ENCODE measurements at places on chromosomes 5 and 9.

DNA sequence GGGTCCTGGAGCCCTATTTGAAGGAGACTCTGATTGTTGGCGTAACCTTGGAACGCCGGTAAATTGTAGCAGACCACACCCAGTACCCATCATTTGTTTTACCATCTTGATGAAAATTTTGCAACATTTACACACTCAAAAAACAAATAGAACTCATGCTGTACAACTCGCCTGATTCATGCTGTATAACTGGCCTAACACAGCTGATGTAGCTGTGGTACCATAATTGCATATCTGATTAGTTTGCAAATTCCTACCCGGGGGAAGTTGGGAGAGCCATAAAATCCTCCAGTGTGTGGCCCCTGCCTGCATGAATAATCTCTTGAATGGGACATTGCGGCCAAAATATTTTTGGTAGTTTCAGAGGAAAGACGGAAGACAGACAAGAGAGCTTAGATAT lies 9.7 kb downstream of the NIPAL4 start:
- DNase-seq = no peak

- DNase-seq = no peak
Measured at GRCh38 chr5:142182840-142183239, 74.3 kb downstream of the NDFIP1 start.

- no peak for DNase-seq
Measured at GRCh38 chr5:17282283-17283120, 65.1 kb downstream of the BASP1 start.

GRCh38 chr9:129665814-129666520 lies 520 bp downstream of the PRRX2 start:
- no peak for DNase-seq

GRCh38 chr5:172479034-172479783 lies 24.9 kb upstream of the SH3PXD2B start:
- peak; percentile 14 for DNase-seq

- DNase-seq = no peak
Measured at GRCh38 chr9:20340511-20340861, 281.8 kb downstream of the MLLT3 start.

DNA sequence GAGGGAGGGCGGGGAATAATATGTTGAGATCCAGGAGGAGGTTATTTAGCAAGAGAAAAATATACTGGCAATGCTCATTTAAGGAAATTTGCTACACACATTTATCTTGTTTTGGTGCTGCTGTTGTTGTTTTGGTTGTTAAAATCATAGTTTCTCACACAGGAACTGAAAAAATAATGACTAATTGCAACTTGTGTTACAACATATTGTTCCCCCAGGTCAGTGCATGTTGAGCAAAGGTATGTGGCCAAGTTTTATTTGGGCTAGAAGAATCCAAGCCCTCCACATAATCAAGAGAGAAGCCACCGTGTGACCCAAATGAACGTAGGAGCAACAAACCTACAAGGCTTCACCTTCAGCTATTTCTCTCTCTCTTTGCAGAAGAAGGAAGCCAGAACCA lies 220.3 kb upstream of the DAPK1 start:
- DNase-seq = no peak

DNA sequence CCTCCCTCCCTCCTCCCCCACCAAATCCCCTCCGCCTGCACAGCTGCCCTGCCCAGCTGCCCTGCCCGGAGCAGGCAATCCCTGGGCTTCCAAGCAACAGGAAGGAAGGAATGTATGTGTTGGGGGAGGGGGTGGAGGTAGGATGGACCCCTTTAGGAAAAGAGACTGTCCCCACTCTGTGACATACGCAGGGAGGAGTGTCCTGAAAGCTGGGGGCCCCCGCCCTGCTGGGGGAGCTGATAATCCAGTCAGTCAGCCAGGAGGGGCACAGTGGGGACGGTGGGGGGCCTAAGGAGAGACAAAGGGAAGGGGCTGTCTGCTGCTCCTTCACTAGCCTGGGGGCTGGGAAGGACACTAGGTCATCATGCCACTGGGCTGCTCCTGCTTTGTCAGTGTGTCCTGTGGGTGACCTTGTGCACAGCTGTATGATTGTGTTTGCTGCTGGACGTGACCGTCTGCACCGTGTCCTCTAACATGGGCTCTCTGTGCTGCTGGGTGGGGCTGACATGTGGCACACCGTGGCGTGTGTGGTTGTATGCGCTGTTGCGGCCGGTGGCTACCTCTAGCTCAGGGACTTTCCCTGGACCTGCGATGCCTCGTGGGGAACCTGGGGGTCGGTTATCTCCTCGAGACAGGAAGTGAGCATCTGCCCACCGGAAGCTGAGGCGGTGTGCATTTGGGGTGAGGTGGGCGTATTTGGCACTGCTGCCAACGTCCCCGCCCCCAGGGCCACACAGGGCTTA lies 3.0 kb downstream of the N4BP3 start:
- peak; percentile 54 for DNase-seq

DNA sequence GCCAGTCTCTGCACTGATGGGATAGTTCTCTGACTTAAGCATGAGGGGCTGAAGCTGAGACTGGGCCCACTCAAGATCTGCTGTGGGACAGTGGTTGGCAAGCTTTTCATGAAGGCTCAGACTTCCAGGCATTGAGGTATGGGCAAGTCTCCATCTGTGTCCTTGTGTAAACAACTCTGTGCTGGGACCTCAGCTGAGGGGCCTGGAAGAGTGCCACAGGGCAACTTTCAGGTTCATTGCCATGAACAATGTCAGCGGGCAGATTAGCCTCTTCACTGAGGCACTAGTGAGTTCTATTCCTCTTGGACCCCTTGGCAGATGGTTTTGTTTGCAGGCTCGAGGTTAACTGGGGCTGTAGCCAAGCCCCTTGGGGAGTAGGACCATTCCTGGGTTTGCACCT lies 127.1 kb downstream of the MRPS30 start:
- no peak for DNase-seq

Measured in stimulated activated CD8-positive, alpha-beta memory T cell treated with anti-CD3 and anti-CD28 coated beads, Interleukin-2, amount 100 ng/mL, for 1 hour (primary cell).